NAMALWA (cell line): ENCODE measurements at places on chromosomes 6 and 20.

DNA sequence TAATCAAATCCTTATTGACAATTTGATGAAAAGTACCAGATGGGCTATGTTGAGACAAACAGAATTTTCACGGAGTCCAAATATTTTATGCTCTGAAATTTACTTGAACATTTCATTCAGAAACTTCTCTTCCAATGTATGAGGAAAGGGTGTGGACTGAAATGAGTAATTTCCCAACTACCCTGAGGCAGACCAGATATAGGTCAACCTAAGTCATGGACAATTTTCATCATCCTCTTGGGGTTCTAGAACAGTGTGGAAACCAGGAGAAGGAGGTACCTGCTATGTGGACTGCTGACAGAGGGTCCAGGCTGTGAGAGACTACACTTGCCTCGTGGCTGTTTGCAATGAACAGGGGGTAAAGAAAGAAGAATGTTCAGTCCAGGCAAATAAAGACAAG is 323.0 kb downstream of the ESR1 start:
- DNase-seq, result no peak

- DNase-seq, result peak; percentile 25
Measured at GRCh38 chr6:109008054-109008453, 86.6 kb downstream of the SESN1 start.

GRCh38 chr20:11867291-11867919 is 50.3 kb upstream of the BTBD3 start:
- no peak for DNase-seq

DNA sequence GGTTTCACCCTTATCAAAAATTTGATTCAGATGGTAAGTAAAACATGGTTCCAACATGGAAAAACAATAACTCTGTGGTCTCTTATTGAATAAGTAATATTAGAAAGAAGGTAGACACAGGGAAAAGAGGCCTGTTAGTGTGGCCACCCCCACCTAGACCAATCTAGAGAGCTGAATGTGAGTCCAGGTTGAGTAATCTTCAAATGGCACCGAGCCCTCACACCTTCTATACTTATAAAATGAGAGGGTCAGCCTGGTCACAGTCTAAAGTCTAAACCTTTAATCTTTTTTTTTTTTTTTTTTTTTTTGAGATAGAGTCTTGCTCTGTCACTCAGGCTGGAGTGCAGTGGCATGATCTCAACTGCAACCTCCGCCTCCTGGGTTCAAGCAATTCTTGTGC is 6.9 kb downstream of the FAM184A start:
- DNase-seq, result no peak

- DNase-seq, result no peak
Measured at GRCh38 chr6:134394905-134395304, 77.0 kb upstream of the SGK1 start.

- peak; percentile 45 for DNase-seq
Measured at GRCh38 chr6:41546475-41546865, 289 bp downstream of the FOXP4 start.

DNA sequence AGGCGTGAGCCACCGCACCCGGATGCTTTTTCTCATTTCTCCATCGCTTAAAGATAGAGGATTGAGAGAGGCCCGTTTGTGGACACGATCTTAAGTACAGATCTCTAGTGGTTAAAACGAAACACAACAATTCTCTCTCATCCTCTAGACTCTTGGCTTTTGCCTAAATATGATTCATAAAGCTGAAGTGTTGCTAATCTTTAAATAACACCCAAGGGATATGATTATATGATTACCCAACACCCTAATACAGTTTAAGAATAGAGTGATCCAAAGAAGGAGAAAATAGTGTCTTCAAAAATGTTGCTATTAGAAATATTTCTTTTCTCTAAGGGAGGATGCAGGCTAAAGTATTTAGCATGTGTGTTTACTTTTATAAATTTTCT is 50.4 kb downstream of the MTHFD1L start:
- DNase-seq, result no peak

DNA sequence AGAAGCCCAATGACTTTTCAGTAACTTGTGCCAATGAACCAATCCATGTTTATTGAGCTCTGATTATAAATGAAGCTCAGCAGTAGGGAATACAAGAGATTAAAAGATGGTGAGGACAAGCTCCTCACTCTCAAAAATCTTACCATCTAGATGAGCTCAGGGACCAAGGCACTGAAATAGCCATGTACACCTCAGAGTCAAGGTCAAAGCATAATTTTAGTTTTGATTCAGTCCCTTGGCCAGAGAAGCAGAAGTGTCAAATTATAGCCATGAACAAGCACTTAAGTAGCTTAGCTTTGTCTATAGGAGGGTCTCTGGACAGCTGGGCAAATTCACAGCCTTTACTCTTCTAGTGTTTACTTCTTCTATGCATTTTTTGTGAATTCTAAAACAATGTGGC is 131.0 kb upstream of the DTNBP1 start:
- no peak for DNase-seq

DNA sequence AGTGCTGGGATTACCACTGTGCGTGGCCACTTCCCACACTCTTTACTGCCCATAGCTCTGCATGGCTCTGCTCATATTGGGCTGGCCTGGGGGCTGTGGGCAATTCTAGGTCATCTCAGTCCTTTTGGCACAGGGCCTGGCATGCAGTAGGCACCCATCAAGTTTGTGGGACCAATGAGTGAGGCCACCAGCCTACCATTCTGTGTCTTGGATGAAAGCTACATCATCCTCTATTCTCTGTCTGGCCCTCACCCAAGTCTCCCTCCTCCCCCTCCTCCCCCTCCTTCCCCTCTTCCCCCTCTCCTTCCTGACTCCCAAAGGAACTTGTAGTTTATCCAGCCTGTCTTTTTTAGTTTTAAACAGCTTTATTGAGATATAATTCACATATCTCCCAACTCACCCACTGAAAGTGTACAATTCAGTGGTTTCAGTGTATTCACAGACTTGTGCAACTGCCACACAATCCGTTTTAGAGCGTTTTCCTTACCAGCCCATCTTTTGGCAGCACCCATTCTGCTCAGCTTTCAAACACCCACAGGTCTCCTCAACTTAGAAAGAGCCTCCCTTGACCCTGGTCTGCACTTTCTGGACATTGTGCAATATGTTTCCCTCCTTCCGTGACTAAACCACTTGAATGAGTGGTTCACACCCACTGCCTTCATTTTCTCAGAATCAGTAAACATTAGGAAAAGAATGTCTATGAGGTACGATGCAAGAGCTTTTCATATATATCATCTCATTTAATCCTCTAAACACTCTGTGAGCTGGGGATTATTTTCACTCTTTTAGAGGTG is 21.5 kb upstream of the MRPS18A start:
- no peak for DNase-seq

DNA sequence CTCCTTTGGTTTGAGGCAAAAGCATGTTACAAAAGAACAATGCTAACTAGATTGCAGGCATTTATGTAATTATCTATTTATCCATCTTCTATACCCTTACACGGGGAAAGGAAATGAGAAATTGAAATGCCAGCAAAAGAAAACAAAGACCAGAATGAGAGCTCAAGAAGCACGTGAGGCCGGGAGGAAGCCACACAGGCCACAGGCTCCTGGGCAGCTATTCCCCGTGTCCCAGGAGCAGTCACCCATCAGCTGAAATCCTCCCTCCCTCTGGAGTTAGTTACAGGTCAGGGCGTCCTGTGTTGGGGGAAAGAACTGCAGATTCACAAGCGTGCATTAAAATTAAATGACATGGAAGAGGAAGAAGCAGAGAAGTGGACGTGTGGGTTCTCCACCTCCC is 64.7 kb upstream of the RPS6KA2 start:
- no peak for DNase-seq

GRCh38 chr6:119830494-119831295 is 481.1 kb upstream of the MAN1A1 start:
- DNase-seq, result no peak

DNA sequence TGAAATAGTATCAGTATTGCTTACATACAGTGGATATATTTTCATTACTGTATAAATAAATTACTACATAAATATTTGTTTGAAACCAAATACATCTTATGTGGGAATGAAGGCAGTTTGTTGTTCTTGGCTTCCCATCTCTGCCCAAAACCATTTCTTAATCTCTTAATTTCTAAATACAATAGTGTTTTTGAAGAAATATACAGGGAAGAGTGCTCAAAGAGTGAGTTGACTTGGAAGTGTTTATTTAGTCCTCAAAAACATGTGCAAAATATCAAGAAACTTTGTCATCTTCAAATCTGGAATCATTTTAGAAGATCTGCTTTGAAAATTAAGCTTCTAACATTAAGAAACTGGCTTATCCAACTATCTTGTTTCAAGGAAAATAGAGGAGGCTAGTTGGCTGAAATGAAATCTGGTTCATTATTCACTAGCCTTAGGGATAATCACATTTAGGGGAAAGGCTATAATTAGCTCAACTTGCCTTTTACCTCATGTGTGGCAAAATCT is 259.8 kb upstream of the FLRT3 start:
- no peak for DNase-seq
